ENCODE measurements at places on chromosomes 2 and 18.

DNA sequence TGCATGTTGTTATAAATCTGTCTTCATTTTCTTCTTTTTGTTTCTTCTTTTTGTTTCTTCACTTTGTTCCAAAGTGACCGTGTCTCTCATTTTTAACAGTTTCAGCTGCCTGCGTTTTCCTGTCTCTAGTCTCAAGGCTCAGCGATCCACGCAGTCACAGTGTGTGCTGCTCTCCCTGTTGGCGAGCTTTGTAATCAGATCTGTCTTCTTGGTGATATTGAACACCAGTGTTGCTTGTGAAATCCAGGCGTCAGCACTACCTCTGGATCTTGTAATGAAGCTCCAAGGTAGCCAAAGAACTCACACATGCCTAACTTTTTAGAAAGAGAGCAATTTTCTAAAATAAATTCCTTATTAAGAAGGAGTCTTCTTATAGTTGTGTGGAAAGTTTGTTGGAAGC lies 13.2 kb downstream of the SNTG2 start:
- H3K36me3 ChIP-seq, result no peaks in the 10 kb centered on the region
- DNase-seq, result no peak
- no peak overlapping the region for H3K4me3 ChIP-seq
- H3K27me3 ChIP-seq, result no peaks in the 10 kb centered on the region
- no peak overlapping the region for H3K27ac ChIP-seq

DNA sequence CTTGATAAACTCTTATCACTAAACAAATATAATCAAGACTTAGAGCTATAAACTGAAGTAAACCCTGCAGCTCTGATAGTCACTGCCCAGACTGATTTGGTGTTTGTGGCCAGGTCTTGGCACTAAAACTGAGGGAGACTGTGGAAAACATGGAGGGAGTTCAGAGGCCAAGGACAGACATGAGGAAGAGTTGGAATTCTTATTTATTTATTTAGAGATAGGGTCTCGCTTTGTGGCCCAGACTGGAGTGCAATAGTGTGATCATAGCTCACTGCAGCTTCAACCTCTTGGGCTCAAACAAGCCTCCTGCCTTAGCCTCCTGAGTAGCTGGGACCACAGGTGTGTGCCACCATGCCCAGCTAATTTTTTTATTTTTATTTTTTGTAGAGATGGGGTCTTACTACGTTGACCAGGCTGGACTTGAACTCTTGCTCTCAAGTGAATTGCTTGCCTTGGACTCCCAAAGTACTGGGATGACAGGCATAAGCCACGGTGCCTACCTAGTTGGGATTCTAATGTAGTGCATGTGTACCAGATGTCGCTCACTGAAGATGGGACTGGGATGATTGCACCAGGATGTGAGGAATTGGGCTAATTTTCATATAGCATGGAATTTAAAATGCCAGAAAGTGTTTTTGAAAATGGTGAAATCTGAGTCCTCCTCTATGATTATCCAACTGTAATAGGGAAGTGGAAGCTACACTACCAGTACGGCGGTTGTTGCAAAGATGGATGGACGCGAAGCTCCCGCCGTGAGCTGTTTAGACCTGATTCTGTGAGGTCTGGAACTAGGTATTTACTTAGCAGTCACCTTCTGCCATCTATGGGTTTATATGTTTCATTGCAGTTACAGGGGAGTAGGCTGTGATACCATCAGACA lies 52.7 kb upstream of the CTLA4 start:
- H3K4me3 ChIP-seq, result no peak overlapping the region
- peaks cover 4% of the 10 kb centered on the region for H3K4me1 ChIP-seq
- H3K27ac ChIP-seq, result peak overlapping the region; percentile 62

- H3K4me3 ChIP-seq, result no peak overlapping the region
- H3K36me3 ChIP-seq, result no peaks in the 10 kb centered on the region
- no peak overlapping the region for H3K27ac ChIP-seq
- no peaks in the 10 kb centered on the region for H3K27me3 ChIP-seq
- no peak for DNase-seq
Measured at GRCh38 chr2:100234141-100234540, 88.2 kb downstream of the LONRF2 start.

DNA sequence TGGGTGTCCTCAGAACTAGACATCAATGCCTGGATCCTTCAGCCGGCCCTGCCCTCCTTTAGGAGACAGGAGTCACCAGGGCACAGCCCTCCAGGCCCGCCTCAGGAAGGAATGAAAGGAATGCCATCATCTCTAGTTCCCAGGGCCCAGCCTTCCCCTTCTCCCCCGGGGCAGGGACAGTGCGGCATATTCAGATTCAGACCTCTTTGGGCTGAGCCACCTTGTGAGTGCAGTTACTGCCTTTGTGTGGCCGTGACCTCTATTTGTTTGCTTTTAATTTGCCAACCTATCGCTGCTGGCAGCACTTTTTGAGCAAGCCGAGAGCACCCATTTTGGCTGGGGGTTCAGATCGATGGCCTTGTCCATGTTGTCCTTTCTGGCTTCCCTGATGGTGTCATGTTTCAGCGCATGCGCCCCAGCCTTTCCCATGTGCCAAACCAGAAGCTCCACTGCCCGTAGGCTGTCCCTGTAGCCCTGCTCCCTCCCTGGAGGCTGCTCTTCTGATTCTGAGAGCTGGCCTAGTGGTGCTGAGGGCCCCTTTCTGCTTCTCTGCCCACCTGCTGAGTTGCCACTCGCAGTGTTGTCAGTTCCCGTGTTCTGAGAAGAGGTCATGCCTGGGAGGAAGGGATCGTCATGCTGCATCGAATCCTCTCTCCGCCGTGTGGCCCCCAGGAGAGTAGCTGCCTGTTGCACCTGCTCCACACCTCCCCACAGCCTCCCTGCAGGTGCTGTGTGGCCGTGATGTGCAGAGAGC lies 10.9 kb downstream of the ANKRD23 start:
- H3K36me3 ChIP-seq, result peaks cover 4% of the 10 kb centered on the region
- H3K4me1 ChIP-seq, result no peaks in the 10 kb centered on the region
- no peak overlapping the region for H3K4me3 ChIP-seq
- H3K27ac ChIP-seq, result no peak overlapping the region

DNA sequence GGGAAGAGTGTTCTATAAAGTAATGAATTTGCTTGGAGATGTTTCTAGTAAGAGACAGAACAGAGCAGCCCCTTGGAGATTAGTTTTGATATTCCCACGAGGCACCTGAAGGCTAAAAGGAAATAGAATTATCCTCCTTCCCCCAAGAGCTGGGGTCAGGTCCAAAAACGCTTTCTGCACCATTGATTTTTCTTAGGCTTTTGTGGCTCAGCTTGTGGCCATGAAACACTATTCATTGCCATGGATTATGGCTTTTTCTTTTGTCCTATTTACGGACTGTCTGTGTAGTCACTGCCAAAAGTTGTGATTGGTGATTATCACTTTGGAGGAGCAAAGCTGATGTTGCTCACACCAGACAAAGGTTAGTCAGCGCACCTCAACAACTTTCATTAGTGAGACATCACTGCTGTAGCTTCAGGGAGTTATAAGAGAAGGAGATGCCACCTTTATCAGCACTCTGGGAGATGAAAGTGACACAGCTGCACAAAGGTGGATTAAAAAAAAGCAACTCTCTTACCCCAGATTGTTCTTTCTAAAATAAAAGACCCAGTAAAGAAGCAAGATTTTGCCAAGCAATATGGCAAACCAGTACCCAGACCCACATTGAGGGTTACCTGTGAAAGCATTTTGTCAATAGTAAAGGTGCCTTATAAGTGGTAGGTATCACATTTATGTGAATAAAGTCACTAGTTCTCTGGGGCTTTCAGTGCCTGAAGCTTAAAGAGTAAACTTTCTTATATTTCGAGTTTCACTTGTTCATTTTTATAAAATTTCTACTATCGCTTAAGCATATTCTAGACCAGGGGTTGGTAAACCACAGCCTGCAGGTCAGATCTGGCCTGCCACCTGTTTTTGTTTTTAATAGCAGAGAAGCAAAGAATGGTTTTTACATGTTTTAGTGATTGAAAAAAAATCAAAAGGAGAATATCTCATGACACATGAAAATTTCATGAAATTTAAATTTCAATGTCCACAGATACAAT lies 10.6 kb downstream of the CXCR4 start:
- H3K4me1 ChIP-seq, result no peaks in the 10 kb centered on the region
- DNase-seq, result no peak
- no peaks in the 10 kb centered on the region for H3K36me3 ChIP-seq
- H3K4me3 ChIP-seq, result no peak overlapping the region
- H3K27me3 ChIP-seq, result no peaks in the 10 kb centered on the region
- no peak overlapping the region for H3K27ac ChIP-seq

GRCh38 chr18:1805521-1805920 lies 765.8 kb downstream of the METTL4 start:
- H3K4me3 ChIP-seq, result no peak overlapping the region
- H3K4me1 ChIP-seq, result no peaks in the 10 kb centered on the region
- no peaks in the 10 kb centered on the region for H3K36me3 ChIP-seq

GRCh38 chr2:23111263-23111662 lies 273.7 kb upstream of the KLHL29 start:
- H3K36me3 ChIP-seq, result no peaks in the 10 kb centered on the region
- H3K27ac ChIP-seq, result no peak overlapping the region
- H3K4me1 ChIP-seq, result no peaks in the 10 kb centered on the region
- H3K27me3 ChIP-seq, result no peaks in the 10 kb centered on the region
- DNase-seq, result no peak
- no peak overlapping the region for H3K4me3 ChIP-seq

GRCh38 chr2:102421890-102422759 lies 835 bp upstream of the IL18RAP start:
- DNase-seq, result no peak
- H3K27ac ChIP-seq, result no peak overlapping the region
- no peaks in the 10 kb centered on the region for H3K4me1 ChIP-seq
- no peaks in the 10 kb centered on the region for H3K27me3 ChIP-seq

GRCh38 chr2:187316040-187316439 lies 132.0 kb downstream of the CALCRL start:
- no peak overlapping the region for H3K27ac ChIP-seq
- H3K36me3 ChIP-seq, result no peaks in the 10 kb centered on the region
- no peak for DNase-seq
- no peaks in the 10 kb centered on the region for H3K27me3 ChIP-seq

GRCh38 chr18:46916551-46917107 lies 678 bp downstream of the PIAS2 start:
- peak; percentile 32 for DNase-seq
- H3K4me1 ChIP-seq, result no peaks in the 10 kb centered on the region
- H3K36me3 ChIP-seq, result no peaks in the 10 kb centered on the region
- H3K27ac ChIP-seq, result peak overlapping the region; percentile 77

GRCh38 chr2:101357376-101357775 lies 29.9 kb downstream of the CREG2 start:
- no peak for DNase-seq
- H3K27me3 ChIP-seq, result no peaks in the 10 kb centered on the region
- no peak overlapping the region for H3K4me3 ChIP-seq
- no peaks in the 10 kb centered on the region for H3K36me3 ChIP-seq
- no peak overlapping the region for H3K27ac ChIP-seq
- H3K4me1 ChIP-seq, result no peaks in the 10 kb centered on the region

GRCh38 chr2:235630718-235631296 lies 137.0 kb downstream of the AGAP1 start:
- no peak for DNase-seq
- no peaks in the 10 kb centered on the region for H3K36me3 ChIP-seq
- no peaks in the 10 kb centered on the region for H3K27me3 ChIP-seq
- H3K27ac ChIP-seq, result no peak overlapping the region
- H3K4me3 ChIP-seq, result no peak overlapping the region

DNA sequence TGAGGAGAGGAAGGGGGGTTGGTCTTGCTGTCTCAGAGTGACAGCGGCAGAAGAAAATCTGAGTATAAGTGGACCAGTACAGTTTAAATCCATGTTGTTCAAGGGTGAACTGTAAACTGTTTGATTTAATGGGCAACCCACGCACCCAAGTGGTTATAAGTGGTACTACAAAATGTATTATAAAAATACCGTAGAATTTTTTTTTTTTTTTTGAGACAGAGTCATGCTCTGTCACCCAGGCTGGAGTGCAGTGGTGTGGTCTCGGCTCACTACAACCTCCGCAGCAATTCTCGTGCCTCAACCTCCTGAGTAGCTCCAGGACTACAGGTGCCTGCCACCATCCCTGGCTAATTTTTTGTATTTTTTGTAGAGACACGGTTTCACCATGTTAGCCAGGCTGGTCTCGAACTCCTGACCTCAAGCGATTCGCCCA lies 2.1 kb upstream of the CHCHD5 start:
- H3K4me1 ChIP-seq, result no peaks in the 10 kb centered on the region
- H3K36me3 ChIP-seq, result no peaks in the 10 kb centered on the region
- DNase-seq, result peak; percentile 29

DNA sequence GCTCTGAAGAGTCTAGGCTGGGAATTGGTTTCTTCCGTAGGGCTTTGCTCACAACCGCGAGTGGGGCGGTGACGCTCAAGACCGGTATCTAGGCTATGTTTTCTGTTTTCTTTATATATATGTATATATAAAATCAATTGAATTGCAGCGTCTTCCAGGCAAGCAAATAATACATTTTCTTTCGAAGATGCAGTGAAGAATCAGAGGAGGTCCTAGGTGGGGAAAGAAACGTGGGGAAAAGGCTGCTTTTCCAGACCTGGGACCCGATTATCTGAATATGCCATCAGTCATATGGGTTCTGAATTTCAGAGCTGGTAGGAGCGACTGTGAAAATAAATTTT lies 714 bp upstream of the SCN9A start:
- no peak overlapping the region for H3K27ac ChIP-seq
- no peaks in the 10 kb centered on the region for H3K36me3 ChIP-seq
- H3K27me3 ChIP-seq, result no peaks in the 10 kb centered on the region
- DNase-seq, result no peak

GRCh38 chr2:136136931-136137330 lies 19.0 kb upstream of the CXCR4 start:
- no peaks in the 10 kb centered on the region for H3K27me3 ChIP-seq
- peak overlapping the region; percentile 52 for H3K27ac ChIP-seq
- H3K4me3 ChIP-seq, result no peak overlapping the region
- DNase-seq, result no peak

DNA sequence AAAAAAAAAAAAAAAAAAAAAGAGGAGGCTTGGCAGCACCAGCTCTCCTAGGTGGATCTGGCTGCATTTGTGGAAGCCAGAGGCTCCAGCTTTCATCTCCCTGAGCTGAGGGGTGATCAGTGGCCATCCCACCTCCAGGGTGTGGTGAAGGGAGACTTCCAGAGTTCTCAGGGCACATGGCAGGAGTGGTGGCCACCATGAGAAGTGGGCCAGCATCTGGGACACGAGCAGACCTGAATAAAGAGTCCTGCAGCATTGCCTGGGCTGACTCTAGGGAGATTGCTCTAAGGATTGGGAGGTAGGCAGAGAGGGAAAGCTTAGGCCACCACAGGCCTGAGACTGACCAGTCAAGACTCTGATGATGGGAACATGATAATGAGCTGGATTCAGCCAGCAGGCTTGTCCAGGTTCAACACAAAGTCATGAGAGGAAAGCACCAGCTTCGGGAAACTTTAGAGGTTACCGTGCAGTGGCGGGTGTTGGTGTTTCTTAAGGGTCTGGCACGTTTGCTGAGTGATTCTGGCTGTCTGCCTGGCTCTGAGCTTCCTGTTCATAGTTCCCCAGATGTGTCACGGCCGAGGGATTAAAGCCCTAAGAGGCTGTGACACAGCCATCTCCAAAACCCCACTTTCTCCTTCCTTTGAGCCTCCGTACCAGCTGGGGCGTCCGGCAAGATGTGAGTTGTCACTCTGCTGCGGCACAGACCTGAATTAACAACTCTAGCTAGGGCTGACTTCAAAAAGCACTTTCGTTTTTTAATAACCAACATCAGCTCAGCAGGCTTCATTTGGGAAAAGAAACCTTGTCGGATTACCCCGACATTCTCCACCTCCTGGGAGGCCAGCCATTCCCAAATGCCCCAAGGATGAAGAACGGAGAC lies 38.3 kb upstream of the IL1R1 start:
- peak overlapping the region; percentile 24 for H3K27ac ChIP-seq
- H3K36me3 ChIP-seq, result no peaks in the 10 kb centered on the region
- no peak overlapping the region for H3K4me3 ChIP-seq
- peak; percentile 66 for DNase-seq

GRCh38 chr2:205545971-205546816 lies 136.1 kb upstream of the NRP2 start:
- no peak overlapping the region for H3K27ac ChIP-seq
- no peak overlapping the region for H3K4me3 ChIP-seq
- no peaks in the 10 kb centered on the region for H3K27me3 ChIP-seq
- no peaks in the 10 kb centered on the region for H3K36me3 ChIP-seq
- DNase-seq, result no peak
- H3K4me1 ChIP-seq, result no peaks in the 10 kb centered on the region

All from colonic mucosa (tissue), 4 donors.